ELR (cell line): ENCODE measurements at places on chromosomes 7 and 10.

GRCh38 chr7:100563809-100564400 is 9.8 kb downstream of the SAP25 start:
- DNase-seq = peak; percentile 76

DNA sequence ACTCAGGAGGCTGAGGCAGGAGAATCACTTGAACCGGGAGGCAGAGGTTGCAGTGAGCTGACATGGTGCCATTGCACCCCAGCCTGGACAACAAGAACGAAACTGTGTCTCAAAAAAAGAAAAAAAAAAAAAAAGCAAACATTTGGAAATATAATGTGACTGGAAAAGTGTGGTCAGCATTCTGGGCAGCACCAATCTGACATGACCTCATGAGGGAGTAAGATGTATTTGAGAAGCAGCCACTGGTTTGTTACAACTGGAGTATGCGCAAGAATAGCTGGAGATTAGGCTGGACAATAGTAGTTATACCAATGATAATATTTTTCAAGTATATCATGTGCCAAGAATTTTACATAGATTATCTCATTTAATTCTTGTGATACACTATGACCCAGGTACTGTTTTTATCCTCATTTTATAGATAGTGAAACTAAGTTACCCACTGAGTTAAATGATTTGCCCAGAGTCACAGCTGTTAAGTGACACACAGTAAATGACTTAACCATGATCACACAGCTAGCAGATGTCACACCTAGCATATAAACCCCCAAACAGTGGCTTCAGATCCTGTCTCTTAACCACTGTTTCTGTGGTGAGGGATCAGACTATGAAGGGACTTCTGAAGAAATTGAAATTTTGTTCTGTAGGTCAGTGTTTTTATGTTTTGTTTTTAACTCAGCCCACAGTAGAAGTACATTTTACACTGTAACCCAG is 11.1 kb downstream of the MCU start:
- peak; percentile 22 for DNase-seq

- DNase-seq = no peak
These were observed 930 bp downstream of the GIMAP6 start for GRCh38 chr7:150631084-150631826.

DNA sequence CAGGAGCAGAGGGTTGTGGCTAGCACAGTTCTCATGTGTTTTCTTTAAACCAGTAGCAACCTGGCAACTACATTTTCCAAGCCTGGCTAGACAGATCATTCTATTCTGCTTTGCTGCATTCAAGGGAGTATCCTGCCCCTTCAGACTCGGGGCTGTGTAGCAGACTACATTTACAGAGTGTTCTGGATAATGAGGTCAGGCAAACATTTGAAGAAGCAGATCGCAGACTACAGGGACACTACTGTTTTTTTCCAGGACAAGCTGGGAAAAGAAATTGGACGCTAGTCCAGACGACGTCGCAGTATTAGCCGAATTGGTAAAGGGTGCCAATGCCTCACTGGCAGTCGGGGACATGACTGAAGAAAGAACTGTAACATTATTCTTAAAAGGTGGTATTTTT is 61.0 kb upstream of the PAPSS2 start:
- no peak for DNase-seq

GRCh38 chr10:127740596-127740995 is 3.6 kb downstream of the FOXI2 start:
- no peak for DNase-seq

- no peak for DNase-seq
These were observed 131.0 kb upstream of the C1GALT1 start for GRCh38 chr7:7051206-7051877.

DNA sequence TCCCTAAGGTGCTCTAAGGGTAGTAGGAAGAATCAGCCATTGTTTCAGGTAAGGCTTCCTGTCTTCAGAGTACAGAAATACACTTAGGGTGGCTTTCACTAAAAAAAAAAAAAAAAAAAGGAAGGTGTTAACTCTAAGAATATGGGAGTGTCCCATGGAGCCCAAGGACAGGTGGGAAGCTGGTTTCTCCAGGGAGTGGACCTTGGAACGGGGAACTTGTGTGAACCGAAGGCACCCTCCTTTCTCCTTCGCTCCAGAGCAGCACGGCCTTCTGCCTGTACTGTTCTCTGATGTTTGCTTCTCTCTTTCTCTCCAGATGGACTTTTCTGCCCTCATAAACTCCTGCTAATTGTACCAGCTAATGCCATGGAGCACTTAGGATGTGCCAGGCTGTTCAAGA is 6.2 kb downstream of the OPALIN start:
- DNase-seq = no peak

DNA sequence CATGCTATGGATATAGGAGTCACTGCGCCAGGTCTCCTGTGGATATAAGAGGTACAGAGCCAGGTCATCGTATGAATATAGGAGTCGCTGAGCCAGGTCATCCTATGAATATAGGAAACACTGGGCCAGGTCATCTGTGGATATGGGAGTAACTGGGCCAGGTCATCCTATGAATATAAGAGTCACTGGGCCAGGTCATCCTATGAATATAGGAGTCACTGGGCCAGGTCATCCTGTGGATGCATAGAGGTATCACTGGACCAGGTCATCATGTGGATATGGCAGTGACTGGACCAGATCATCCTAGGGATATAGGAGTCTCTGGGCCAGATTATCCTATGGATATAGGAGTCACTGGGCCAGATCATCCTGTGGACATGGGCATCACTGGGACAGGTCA is 181.7 kb downstream of the DNAH11 start:
- no peak for DNase-seq

GRCh38 chr10:109762555-109762954 is 160.8 kb downstream of the XPNPEP1 start:
- no peak for DNase-seq

- DNase-seq = no peak
These were observed 411.8 kb upstream of the FOXK1 start for GRCh38 chr7:4270268-4270667.

GRCh38 chr7:138565071-138565450 is 105.0 kb downstream of the TRIM24 start:
- DNase-seq = no peak

GRCh38 chr7:1986366-1987083 is 246.2 kb downstream of the MAD1L1 start:
- no peak for DNase-seq

- no peak for DNase-seq
These were observed 94.9 kb downstream of the CCDC7 start for GRCh38 chr10:32540691-32541470.

- no peak for DNase-seq
These were observed 8.3 kb upstream of the RHOBTB1 start for GRCh38 chr10:60952067-60952845.

DNA sequence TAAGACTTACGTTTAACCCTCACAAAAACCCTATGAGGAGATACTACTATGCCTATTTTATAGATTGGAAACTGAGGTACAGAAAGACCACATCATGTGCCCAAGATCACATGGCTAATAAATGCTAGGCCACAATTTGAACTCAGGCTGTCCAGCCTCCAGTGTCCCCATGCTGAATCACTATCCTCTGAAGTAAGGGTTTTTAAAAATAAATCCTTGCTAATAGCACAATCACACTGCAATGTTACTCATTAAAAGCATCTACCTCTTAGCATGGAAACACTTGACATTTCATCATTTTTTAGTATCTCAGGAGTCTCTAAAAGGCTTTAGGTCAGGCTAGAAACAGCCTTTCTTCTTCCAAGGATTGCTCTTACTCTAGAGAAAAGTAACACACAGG is 50.0 kb upstream of the PPP1R3C start:
- DNase-seq = peak; percentile 8

DNA sequence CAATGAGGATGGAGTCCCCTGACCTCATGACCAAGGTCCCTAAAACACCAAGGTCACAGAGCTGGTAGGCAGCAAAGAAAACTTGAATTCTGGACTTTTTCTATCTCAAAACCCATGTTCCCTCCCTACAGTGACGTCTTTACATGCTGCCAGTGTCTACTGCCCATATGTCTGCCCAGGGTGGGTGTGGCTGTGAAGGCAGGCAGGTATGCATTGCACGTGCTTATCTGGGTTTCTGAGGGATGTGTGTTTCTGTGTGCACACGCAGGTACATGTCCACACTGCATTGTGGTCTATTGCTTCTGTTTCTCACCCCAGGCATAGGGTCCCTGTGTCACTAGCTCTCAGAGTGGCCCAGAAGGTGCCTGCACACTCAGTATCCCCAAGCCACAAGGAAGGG is 13.5 kb downstream of the ATP6V1F start:
- no peak for DNase-seq

- DNase-seq = peak; percentile 87
These were observed 11.6 kb upstream of the HNRNPF start for GRCh38 chr10:43420369-43421200.

DNA sequence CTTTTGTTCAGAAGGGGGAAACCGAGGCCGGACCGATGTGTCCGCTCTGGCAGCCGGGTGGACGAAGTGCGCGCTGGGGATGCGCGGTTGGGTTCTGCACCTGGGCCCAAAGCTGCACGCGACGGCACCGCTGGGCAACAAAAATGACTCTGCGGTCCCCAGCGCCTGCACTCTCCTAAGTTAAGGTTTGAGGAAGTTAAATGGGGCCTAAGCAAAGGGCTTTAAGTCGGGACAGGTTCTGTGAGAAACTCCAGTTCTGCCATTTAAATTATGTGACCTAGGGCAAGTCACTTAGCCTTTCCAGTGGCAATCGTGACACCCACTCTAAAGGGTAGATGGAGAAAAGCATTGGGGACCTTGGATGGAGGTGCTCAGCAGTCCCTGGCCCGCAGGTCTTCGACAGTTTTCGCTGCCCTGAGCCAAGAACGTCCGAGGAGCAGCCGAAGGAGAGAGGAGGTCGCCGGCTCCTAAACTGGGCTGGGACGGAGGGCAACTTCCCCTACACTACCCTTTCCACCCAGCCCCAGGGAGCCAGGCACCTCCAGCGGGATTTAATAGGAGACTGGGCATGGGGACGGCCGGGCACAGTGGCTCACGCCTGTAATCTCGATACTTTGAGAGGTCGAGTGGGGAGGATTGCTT is 534 bp upstream of the ACBD5 start:
- DNase-seq = peak; percentile 30

DNA sequence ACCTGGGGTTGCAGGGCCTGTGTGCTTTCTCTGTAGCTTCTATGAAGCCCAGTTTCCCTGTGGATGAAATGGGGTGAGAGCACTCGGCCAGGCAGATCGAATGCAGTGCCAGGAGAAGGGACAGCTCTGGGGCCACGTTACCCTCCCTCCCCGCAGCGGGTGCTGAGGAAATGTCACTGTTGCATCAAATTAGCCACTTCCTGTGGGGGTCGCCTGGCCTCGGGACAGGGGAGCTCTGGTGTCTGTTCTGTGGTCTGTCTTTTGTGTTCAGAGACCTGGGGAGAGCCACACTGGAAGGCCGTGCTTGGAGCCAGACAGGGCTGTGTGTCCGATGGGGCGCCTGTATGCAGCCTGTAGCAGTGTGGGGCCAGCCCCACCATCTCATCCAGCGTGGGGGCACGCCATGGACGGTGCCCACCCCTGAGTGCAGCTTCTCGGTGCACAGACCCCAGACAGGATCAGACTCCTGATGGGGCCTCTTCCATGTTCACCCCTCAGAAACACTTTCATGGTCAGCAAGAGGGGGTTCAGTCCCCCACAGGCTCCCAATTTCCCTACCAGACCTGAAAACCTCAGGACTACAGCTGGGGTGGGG is 13.6 kb downstream of the TTYH3 start:
- peak; percentile 30 for DNase-seq

GRCh38 chr7:2807845-2808772 is 36.0 kb downstream of the GNA12 start:
- peak; percentile 27 for DNase-seq

DNA sequence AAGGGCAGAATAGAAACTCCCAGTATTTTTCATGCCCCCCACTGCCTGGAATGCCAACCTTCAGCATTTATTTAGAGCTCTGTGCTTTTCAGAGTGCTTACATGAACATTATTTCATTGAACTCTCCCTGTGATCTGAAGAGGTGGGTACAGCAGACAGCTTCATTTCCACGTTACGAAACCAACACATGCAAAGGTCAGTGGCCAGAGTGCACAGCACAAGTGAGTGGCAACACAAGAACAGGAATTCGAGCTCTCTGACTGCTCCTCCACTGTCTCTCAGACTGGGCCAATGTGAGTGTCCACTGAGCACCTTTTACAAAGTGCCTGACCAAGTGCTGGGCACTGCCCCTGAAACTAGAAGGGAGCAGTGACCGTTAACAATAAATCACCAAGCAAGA is 162.9 kb downstream of the GLI3 start:
- no peak for DNase-seq

DNA sequence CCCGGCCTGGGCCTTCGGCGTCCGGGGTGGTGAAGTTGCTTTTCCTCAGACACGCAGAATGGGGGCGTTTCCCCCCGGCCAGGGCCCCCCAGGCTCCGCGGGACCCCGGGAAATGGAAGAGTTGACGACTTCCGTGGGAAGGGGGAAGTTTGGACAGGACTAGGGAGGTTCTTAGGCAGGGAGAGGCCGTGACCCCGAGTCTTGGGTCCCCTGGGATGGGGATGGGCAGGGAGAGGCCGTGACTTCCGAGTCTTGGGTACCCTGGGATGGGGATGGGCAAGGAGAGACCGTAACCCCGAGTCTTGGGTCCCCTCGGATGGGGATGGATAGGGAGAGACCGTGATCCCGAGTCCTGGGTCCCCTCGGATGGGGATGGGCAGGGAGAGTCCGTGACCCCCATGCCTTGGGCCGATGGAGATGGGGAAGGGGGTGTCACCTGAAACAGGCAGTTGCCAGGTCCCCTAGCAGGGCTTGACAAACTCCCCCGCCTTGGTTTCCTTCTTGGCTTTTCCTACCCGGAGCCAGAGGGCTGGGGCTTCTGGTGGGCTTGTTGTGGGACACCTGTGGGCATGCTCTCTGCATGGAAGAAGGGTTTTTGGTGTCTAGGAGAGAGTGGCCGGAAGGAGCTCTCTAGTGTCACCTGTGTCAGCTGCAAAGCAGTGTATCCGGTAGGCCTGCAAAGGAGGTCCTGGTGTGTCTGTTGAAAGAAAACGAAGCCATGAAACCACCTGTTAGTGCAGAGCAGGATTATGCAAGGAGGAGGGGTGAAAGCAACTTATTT is 1.1 kb downstream of the TRRAP start:
- peak; percentile 43 for DNase-seq

- no peak for DNase-seq
These were observed 46.6 kb upstream of the ARHGAP12 start for GRCh38 chr10:31975157-31975765.

- DNase-seq = no peak
These were observed 36.4 kb upstream of the HERPUD2 start for GRCh38 chr7:35731349-35731748.

- DNase-seq = no peak
These were observed 94.5 kb downstream of the MAD1L1 start for GRCh38 chr7:2138146-2138765.
